ENCODE measurements at places on chromosomes 1 and 21. TPM values are rescaled to one million over a fixed set of nuclear protein-coding genes. Genes with fewer than 3 reads are reported as not detected.
A peak's percentile ranks its signal among the peaks of the same experiment; 100 is the strongest.

Gene CFHR2
- not detected for total RNA-seq

Gene PLA2G2C
- total RNA-seq = not detected

GRCh38 chr1:51189421-51190073, 46.5 kb upstream of the RNF11 start:
- H3K4me3 ChIP-seq = no peak overlapping the region
- no peaks in the 10 kb centered on the region for H3K36me3 ChIP-seq
- DNase-seq = no peak
- H3K27me3 ChIP-seq = no peaks in the 10 kb centered on the region
- no peak overlapping the region for H3K27ac ChIP-seq
- H3K4me1 ChIP-seq = no peaks in the 10 kb centered on the region

DNA sequence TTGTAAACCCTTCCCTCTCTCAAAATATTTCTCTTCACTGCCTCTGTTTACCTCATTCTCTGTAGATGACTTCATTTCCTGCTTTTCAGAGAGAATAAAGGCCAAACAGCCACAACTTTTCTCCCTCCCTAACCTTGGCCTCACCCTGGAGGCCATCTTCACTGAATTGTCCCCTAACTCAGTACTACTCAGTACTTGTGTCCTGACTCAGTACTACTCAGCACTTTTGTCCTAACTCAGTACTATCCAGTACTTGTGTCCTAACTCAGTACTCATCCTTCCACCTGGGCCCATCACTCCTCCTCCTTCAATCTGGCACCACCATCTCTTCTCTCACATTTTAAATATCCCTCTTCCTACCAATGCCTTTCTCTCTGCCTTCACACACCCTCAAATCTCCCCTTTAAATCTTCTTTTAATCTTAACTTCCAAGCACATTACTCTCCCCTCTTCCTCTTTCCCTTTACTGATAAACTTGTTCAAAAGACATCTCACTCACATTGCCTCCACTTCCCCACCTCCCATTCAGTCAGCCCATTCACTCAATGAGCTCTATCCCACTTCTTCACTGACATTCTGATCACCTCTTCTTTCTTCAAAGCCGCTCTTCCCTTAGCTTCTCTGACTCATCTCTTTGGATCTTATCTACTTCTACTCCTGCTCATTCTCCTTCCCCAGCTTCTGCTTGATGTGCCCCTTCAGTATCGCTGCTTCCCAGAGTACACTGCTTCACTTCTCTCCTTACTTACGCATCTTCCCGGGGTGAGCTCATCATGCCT, 121.4 kb downstream of the RNF220 start:
- H3K27ac ChIP-seq = no peak overlapping the region
- no peak overlapping the region for H3K4me3 ChIP-seq
- peaks cover 25% of the 10 kb centered on the region for H3K27me3 ChIP-seq
- no peak for DNase-seq

- H3K27ac ChIP-seq = no peak overlapping the region
- H3K4me1 ChIP-seq = peaks cover 20% of the 10 kb centered on the region
- H3K36me3 ChIP-seq = no peaks in the 10 kb centered on the region
- H3K27me3 ChIP-seq = no peaks in the 10 kb centered on the region
- DNase-seq = no peak
Measured at GRCh38 chr1:55585402-55585792, 370.2 kb upstream of the USP24 start.

Gene SLC50A1
- total RNA-seq = 27.8 TPM

DNA sequence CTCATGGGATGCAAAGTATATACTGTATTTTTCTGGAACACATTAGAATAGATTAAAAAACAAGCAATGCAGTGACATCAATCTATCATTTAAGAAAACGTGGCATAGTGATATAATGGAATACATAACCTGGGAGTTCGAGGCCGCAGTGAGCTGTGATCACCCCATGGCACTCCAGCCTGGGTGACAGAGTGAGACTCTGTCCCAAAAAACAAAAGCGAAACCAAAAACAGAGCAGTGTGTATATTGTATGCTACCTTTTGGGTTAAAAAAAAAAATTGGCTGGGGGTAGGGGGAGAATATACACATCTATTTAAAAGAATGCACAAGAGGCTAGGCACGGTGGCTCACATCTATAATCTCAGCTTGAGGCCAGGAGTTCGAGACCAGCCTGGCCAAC, 13.5 kb downstream of the SLC2A1 start:
- peak overlapping the region; percentile 98 for H3K27ac ChIP-seq
- H3K4me3 ChIP-seq = peak overlapping the region; percentile 36
- H3K4me1 ChIP-seq = peaks cover 62% of the 10 kb centered on the region
- DNase-seq = no peak

Gene PAQR7
- 41.0 TPM for total RNA-seq

Gene MTF1
- 20.5 TPM for total RNA-seq

Gene PTPRF
- 260 TPM for total RNA-seq

GRCh38 chr1:29569971-29570634, 333.8 kb downstream of the PTPRU start:
- H3K27me3 ChIP-seq = no peaks in the 10 kb centered on the region
- no peaks in the 10 kb centered on the region for H3K4me1 ChIP-seq
- H3K4me3 ChIP-seq = no peak overlapping the region

DNA sequence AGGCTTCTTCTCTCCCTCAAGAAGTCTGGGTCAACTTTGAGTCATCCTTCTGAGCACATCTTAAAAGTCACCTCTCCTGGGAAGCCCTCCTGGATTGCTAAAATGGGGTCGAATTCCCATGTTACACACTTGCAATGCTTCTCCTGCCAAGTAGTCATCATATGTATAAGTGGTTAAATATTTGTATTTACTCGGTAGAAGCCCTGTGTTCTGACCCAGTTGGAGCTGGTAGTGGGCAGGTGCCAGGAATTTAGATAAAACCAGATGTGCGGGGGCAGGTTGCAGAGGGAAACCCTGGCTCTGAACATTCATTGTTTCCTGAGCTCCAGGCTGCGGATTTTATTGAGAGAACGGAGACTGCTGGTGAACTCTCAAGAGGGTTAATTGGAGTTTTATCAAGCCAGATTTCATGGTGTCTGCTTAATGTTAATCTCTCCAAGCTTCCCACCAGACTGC, 52.8 kb upstream of the RPL11 start:
- no peak for DNase-seq
- no peaks in the 10 kb centered on the region for H3K27me3 ChIP-seq
- no peaks in the 10 kb centered on the region for H3K36me3 ChIP-seq
- H3K4me1 ChIP-seq = peaks cover 54% of the 10 kb centered on the region
- H3K4me3 ChIP-seq = peak overlapping the region; percentile 61

Gene SUSD4
- 7.0 TPM for total RNA-seq

Gene PRDM16
- 23.6 TPM for total RNA-seq

Gene DCDC2B
- total RNA-seq = not detected

Gene SMPDL3B
- 3.2 TPM for total RNA-seq

DNA sequence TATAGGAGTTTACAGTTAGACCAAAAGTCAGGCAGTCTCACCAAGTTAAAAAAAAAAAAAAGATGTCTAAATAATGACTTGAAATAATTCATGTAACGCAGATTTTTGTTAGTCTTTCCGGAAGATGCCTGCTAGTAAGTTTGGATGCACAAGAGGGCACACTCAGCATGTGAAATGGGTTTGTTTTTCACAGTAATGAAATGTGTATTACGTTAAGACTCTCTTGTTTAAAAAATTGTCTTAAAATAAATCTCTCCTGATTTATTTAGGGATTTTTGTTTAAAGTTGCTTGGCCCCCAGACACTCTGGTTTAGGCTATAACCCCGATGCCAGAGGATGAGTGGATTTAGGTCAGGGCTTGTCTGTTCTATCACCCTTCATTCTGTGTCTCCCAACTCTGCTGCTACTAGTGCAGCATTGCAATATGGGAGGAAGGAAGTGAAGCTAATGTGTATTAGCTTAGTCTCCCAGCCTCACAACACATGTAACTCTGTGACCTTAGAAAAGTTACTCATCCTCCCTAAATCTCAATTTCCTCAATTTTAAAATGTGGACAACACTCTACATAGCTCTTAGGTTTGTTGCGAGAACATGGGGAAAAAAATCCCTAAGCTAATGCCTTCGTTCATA, 25.7 kb downstream of the CTH start:
- no peaks in the 10 kb centered on the region for H3K4me1 ChIP-seq
- DNase-seq = no peak
- H3K27me3 ChIP-seq = no peaks in the 10 kb centered on the region
- H3K4me3 ChIP-seq = no peak overlapping the region
- H3K36me3 ChIP-seq = peaks cover 9% of the 10 kb centered on the region
- H3K27ac ChIP-seq = no peak overlapping the region

DNA sequence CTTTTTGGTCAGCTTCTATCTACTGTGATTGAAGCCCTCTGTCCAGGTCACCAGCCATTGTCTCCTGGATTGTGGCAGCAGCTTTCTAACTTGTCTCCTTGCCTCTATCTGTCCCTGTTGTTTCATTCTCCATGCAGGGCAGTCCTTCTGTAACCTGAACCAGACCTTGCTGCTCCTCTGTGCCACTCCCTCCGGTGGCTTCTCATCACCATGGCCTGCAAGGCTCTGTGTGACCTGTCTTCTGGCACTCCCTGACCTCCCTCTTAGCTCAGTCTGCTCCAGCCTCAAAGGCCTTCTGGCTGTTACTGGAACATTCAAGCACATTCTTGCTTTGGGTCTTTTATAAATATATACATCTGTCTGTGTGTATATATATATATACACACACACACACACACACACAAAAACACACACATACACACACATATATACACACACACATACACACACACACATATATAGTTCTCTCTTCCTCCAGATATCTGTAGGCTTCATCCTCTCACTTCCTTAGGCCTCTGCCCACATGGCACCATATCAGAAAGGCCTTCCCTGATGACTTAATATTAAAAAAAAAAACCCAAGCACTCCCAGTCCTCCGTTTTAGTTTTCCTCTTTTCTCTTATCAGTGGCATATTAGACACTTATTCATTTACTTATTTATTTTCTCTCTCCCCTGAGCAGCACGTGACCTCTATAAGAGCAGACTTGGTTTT, 21.2 kb upstream of the JUN start:
- H3K4me3 ChIP-seq = no peak overlapping the region
- H3K36me3 ChIP-seq = no peaks in the 10 kb centered on the region
- H3K27me3 ChIP-seq = no peaks in the 10 kb centered on the region
- no peak for DNase-seq
- H3K27ac ChIP-seq = no peak overlapping the region

Measured in type B pancreatic cell (in vitro differentiated cells).